ENCODE measurements at places on chromosomes 1 and 21.

DNA sequence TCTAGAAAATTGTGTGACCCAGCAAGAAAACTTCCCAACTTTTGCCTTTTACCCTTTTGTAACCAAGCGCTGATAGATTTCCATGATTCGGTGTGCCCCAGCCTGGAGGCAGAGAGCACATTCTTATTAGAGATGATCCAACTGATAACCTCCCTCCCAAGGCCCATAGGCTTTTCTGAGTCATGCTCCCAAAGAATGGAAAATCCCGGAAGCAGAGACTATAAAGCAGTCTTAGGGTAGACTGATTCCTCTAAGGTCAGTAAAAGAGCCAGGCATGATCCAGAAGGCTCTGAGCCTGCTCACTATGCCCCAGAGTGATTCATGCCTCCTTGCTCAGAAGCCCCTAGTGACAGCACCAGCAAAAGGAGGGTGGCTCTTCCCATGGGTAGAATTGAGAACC, 4.3 kb downstream of the CAMK1G start:
- DNase-seq, result no peak

GRCh38 chr1:171254859-171255258, 6.6 kb downstream of the FMO1 start:
- no peak for DNase-seq

DNA sequence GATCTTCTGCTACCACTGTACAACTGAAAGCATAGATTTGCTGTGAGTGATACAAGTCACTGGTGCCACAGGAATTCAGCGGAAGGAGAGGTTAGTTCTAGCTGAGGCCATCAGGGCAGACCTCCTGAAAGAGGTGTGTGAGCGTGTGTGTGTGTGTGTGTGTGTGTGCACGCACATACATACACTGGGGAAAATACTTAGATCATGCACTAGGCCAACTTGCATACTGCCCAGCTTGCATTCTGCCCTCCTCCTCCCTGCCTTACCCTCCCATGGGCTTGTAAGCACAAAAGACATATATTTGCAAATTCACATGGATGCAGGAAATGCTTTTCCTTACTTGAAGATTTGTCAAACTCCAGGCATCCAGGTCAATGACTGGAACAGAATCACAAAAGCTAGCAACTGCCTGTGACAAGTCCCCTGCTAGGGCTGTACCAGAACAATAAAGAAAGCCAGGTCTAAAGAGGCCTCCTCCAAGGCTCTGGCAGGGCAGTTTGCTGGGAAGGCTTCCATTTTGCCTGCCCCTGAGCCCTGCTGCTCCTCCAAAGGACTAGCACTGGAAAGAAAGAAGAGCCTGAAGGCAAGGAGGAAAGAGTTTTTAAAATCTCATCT, 23.2 kb downstream of the PLEKHA6 start:
- no peak for DNase-seq

GRCh38 chr1:243470502-243470901, 214.7 kb downstream of the SDCCAG8 start:
- DNase-seq, result no peak

DNA sequence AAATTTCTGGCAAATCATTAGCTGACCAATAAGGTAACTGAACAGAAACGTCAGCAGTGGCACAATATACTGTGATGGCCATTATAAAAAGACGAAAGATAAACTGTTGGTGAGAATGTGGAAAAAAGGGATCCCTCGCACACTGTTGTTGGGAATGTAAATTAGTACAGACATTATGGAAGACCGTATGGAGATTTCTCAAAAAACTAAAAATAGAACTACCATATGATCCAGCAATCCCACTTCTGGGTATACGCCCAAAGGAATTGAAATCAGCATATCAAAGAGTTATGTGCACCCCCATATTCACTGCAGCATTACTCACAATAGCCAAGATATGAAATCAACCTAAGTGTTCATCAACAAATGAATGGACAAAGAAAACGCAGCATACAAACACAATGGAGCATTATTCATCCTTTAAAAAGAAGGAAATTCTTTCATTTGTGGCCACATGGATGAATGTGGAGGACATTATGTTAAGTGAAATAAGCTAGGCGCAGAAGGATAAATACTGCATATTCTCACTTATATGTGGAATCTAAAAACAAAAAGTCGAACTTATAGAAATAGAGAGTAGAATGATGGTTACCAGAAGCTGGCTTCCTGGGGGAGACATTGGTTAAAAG, 257.7 kb downstream of the RHOU start:
- DNase-seq, result no peak

GRCh38 chr21:14116080-14116481, 94.7 kb downstream of the LIPI start:
- no peak for DNase-seq

DNA sequence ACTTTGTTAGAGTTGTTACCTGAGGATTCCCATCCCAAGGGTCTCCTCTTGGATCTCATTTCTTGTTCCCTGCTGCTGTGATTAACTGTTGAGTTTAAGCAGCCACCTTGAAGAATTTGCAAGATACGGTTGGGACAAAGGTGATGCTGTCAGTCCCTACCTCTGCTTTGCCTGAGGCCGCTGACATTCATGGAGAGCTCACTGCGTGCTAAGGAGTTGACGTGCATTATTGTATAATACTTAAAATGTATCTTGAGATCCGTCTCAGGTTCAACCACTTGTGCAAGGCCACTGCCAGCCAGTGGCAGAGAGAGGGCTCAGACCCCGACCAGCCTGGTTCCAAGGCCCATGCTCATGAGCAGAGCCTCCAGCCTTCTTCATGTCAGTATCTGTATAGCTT, 14.2 kb downstream of the DOP1B start:
- DNase-seq, result no peak

DNA sequence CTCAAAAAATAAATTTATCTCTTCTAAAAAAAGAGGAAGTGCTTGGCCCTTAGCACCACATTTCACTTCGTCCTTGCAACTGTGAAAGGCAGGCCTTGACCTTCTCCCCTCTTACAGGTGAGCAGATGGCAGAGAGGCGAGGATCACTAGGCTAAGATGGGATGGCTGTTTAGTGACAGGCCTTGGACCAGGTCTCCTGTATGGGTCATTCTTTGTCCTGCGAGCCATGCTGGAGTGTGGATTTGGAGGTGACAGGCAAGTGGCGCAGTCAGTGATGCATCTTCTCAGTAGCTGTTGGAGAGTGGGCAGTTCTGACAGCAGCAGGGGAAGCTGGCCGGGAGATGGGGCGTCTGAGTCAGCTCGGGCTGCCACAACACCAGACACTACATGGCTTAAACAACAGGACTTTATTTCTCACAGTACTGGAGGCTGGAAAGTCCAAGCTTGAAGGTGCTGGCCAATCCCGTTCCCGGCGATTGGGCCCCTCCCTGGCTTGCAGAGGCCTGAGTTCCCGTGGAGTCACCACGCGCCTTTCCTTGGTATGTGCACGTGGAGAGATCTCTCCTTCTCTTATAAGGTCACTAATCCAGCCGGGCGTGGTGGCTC, 16.5 kb downstream of the SLC27A3 start:
- no peak for DNase-seq

GRCh38 chr1:39970274-39970673, 15.3 kb downstream of the MFSD2A start:
- DNase-seq, result no peak

DNA sequence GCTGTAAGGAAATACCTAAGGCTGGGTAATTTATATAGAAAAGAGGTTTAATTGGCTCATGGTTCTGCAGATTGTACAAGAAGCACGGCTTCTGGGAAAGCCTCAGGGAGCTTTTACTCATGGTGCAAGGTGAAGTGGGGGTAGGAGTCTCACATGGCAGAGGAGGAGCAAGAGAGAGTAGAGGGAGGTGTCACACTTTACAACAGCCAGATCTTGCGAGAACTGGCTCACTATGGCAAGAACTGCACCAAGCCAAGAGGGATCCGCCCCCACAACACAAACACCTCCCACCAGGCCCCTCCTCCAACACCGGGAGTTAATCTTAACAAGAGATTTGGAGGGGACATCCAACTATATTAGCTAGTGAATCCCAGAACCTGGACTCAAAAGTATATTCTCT, 135.4 kb upstream of the SOD1 start:
- DNase-seq, result no peak

DNA sequence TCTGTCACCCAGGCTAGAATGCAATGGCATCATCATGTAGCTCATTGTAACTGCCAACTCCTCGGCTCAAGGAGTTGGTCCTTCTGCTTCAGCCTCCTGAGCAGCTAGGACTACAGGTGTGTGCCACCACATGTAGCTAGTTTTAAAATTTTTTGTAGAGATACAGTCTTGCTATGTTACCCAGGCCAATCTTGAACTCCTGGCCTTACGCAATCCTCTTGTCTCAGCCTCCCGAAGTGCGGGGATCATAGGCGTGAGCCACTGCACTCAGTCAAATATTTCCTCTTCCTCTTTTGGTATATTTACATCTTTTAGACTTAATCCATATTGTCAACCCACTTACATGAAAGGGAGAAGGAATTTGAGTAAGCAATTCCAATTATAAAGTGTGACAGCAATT, 121.1 kb downstream of the EVI5 start:
- DNase-seq, result no peak
